Activated T-helper 2 cell treated with anti-CD3 and anti-CD28 coated beads, Interferon-gamma antibody, Interleukin-2, Interleukin-4, amounts not matched to agents 10 μg/mL and 5 μg/mL and 100 μg/mL, durations not matched to agents 14 hours and 24 hours and 36 hours (primary cell): ENCODE measurements at places on chromosomes 5 and 9.

- DNase-seq = no peak
These were observed 15.0 kb downstream of the ICE1 start for GRCh38 chr5:5437227-5438172.

DNA sequence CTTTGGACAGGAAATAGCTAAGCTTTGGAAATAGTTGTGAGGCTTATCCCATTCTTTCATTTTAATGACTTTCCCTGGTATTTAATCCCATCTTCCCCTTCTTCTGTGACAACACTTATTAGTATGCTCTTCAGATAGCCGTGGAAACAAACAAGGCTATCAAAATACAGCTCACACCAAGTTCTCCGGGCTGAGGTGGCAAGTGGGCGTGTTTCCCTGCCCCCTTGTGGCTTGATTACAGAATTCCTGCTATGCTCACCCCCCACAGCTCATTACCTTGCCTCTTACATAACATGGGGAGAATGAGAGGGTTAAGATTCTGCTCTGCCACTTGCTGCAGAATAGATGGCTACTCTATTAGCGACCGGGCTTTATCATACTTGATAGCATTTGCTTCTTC lies 437.1 kb upstream of the TLE4 start:
- DNase-seq = no peak

GRCh38 chr5:25763781-25764180 lies 1119.0 kb upstream of the CDH10 start:
- no peak for DNase-seq

DNA sequence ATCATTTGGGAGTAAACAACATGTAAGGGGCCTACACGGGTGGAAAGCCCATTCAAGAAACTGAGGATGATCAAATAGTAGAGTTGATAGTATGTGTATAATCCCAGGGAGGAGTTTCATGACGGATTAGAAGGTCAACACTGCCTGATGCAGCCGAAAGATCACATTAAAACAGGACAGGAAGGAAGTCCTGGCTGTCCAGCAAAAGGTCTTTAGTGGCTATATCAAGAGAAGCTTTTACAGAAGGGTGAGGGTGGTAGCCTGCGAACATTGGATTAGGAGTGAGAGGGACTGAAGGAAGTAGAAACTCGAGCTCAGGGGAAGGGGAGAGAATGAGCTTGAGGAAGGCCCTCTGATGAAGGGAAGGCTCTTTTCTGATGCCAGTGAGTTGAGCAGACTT lies 36.0 kb downstream of the DOCK8 start:
- no peak for DNase-seq

DNA sequence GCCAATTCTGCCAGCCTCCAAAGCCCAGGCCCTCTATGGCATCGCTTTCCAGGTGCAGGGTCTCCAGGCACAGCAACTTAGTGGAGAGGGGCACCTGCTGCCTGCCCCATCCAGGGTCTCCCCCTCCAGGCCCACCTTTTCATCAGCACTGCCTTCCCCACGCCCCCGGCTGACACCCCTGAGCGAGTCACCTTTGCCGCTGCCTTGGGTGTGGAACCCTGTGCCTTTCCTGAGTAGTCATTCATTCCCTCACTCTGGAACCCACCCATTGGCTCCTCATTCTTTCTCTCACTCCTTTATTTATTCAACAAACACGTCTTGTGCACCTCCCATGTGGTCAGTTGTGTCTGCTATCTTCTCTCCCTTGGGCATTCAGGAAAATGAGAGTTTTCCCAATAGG lies 14.5 kb upstream of the RPL26L1 start:
- DNase-seq = no peak
